ENCODE measurements at places on chromosomes 3 and 15. TPM values are rescaled to one million over a fixed set of nuclear protein-coding genes. Genes with fewer than 3 reads are reported as not detected.

Gene CPNE4
- not detected for total RNA-seq

Gene TADA3
- total RNA-seq, result 73.3 TPM

Gene GATM
- 2.9 TPM for total RNA-seq

Gene SLC41A3
- 32.2 TPM for total RNA-seq

Gene TGM5
- 0.11 TPM for total RNA-seq

Gene PIAS1
- total RNA-seq, result 53.8 TPM

DNA sequence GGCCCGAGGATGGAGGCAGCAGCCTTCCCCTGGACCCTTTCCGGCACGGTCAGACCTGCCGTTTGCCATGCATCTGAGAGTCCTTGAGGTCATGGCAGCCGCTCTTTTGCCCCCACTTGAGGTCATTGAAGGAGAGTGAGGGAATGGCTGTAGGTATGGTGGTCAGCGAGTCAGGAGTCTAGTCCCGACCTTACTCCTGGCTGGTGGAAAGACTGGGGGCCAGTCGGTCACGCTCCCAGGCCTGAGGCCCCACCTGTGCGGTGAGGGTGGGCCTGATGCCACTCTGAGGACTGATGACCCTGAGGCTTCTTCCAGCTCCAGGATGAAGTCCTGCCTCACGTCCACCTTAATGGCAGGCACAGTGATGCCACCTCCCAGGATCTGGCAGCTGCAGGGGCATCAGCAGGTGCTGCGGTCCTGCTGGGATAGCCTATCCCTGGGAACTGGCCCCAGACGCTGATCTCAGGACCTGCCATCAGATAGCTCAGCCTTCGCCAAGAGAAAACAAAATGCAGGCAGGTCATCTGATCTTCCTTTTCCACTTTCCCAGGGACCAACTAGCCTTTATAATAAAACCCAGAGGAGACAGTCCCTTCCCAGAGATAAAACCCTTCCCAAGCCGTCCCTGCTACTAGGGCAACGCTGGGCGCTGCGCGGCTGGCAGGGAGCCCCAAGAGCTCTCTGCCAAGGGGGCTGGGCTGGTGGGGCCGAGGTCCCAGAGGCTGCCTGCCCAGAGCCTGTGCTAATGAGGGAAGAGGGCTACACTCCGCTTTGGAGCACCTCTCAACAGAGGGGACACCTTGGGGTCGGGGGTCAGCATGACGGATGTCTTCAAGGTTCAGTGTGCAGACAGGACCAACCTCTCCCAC, 42.2 kb downstream of the TM2D3 start:
- no peak for DNase-seq

DNA sequence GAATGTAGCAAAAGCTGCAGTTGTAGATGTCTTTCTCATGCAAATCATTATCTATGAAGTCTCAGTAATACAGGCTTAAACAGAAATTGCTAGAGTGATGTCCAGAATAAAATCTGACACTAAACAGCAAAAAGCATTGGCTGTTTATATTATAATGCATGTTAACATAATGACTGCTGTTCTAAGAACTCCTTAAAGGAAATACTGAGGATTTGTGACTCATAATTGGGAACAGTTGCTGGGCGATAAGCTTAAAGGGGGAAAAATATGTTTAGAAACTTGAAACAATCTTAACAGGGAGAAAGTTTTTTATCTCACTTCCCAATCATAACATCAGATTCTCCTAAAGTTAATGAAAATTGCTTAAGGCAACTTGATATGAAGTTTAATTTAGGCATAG, 17.5 kb downstream of the TIPARP start:
- DNase-seq, result no peak

DNA sequence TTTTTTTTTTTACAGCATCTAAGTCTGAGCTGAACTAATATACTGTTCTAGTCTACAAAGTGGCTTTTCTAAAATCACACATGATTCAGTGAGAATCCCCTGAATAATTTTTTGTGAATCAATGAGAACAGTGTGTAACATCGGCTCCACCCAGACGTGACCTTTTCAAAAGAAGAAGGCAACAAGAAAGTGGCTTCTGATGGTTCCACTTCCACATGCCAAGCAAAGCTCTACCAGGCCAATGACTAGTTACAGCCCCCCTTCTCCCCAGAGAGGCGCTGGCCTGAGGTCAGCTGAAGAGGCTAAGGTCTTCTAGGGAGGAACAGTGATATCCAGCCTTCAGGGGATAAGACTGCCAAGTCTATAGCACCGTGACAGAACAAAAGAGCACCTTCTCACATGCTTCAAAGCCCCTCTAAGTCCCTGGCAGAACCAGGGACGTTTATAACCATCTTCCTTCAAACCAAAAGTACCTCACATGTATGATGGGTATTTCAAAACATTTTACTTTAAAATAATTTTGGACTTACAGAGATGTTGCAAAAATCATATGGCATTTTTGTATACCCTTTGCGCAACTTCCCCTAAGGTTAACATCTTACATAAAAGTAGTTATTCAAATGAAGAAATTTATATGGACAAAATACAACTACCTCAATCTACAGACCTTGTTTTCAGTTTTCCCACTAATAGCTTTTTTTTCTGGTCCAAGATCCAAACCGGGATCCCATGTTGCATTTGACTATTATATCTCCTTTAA, 177.9 kb downstream of the OSBPL10 start:
- DNase-seq, result no peak

DNA sequence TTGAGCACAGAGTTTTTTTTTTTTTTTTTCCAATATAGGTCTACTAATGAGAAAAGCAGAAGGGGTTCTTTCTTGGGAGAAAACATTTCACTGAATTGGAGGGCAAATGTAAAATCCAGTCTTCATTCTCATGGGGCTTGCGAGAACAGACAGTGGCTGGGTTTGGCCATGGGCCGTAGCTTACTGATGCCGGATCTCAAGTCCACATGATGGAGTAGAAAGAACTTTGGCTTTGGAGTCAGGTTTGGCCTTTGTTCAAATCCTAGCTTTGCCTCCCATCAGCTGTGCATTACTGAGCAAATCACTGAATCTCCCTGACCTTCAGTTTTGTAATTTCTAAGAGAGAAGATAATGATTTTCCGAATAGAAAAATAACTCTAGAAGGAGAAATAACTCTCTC, 59.7 kb downstream of the LMCD1 start:
- no peak for DNase-seq

- DNase-seq, result no peak
These were observed 11.6 kb upstream of the SSUH2 start for GRCh38 chr3:8656240-8656639.

DNA sequence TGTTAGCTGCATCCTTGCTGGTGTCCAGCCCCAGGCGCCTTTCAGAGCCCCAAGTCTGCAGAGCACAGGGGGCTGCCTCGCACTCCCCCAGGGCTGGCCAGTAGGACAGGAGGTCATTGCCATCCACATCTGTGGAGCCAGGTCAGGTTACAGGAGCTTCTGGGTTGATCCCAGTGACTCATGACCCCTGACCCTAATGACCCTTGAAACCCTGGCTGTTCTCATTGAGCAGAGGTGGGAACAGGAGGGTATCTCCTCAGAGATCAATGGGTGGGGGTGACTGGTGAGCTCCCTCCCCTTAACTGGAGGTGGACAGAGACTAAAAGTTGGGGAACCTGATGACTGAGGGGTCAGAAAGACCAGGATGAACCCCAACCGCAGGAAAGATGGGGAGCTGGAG, 6.1 kb upstream of the SLC26A6 start:
- no peak for DNase-seq

DNA sequence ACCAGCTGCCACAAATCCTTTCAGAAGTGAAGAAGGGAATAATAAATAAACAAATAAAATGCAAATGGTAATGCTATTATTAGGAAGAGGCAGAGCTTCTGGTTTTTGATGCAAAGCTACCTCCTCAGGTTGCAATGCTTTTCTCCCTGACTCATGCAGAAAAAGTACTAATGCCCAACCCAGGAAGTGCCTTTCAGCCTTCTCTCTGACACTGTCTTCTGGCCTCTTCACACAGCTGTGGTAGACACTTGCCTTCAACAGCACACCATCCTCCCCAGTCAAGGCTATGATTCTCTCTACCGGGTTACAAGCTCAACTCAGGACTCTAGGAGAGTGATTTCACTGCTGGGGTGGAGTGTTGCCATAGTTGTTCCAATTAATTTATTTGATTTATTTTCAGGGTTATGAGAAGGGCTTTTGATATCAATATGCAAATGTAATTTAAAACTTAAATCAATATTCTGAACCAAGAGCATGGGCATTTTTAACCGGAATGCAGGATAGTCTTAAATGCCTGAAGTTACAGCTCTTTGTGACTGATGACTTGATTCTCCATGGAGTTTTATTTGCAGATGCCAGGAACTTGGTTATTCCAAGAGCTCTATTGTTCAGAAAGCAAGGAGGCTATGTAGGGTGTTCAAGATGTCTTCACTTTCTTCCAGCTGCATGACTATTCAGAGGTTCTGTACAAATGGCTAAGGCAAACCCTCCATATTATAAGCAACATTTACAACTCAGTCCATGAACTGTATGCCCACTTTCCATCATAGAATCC, 27.1 kb upstream of the GALNT15 start:
- DNase-seq, result no peak

DNA sequence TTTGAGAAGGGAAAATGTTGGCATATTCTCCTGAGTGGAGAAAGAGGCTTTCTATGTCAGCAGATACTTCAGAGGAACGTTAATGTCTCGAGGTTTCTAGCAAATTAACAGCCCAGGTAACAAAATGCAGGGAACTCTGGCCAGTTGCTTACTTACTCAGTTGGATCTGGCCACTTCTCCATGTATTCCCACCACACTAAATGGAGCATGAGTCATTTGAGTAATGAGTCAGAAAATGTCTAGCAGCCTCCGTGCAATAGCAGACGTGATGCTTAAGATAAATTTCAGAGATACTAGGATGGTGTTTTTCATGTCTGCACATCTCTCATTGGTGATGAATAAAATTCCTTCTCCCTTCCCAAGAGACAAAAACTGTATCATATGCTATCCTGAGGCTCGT, 671.5 kb downstream of the FHIT start:
- no peak for DNase-seq

DNA sequence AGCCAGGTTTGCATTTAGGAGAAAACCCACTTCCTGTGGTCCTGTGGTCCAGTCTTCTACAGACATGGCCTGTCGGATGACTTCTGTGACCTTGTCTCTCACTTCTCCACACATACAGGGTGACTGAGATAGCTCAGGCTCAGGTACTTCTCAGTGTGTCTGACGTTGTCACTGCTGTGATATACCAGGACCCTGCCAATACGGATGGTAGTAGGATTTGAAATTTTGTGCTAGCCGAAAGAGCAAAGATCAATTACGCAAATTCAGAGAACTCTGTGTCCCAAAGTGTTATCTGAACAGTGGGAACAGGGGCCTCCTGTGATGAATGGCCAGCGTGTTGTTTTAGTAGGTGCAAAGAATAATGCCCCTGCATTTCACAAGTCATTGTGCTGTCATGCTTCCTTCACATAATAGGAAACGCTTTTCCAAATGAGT, 128.9 kb downstream of the MCTP2 start:
- no peak for DNase-seq

DNA sequence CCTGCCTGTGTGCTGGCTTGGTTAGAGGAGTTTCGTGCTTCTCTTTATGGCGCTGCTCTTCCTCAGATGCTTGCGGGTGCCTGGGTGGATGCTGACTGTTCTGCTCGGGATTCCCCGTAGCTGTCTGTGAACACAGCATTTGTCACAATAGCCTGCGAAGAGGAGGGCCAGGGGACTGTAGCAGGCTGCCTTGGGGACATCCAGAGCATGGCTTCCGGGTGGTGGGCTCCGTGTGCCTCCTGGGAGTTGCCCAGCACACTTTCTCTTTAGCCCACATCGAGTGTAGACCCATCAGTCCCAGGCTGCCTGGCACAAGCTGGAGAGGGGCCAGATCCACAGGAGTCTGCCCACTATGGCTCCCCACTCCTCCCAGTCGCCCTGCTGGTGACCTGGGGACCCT, 22.4 kb downstream of the LRRK1 start:
- DNase-seq, result no peak

DNA sequence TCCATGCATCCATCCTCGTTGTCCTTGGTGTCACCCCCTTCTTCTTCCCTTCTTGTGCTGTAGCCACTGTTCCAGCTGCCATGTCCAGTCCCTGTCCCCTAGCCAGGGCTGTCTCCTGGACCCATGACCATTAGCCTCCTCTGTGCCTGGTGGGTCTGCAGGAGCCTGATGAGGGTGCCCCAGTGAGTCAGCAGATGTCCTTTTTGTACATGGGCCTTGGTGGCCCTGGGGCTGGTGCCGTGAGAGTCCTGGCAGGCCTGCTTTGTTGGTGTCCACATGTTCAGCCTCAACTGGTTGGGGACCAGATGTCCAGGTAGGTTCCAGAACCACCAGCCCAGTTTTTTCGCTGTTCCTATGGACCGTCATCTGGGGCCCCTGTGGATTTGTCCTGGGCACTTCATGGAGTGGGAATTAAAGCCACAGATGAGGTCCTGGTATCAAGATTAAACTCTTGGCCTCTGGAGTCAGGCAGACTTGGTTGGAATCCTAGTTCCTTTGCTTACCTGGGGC, 66.1 kb downstream of the FBLN2 start:
- DNase-seq, result no peak

GRCh38 chr15:74196175-74196574, 6.4 kb downstream of the STRA6 start:
- DNase-seq, result no peak

- DNase-seq, result no peak
These were observed 3.2 kb downstream of the TM4SF19 start for GRCh38 chr3:196334982-196335381.

DNA sequence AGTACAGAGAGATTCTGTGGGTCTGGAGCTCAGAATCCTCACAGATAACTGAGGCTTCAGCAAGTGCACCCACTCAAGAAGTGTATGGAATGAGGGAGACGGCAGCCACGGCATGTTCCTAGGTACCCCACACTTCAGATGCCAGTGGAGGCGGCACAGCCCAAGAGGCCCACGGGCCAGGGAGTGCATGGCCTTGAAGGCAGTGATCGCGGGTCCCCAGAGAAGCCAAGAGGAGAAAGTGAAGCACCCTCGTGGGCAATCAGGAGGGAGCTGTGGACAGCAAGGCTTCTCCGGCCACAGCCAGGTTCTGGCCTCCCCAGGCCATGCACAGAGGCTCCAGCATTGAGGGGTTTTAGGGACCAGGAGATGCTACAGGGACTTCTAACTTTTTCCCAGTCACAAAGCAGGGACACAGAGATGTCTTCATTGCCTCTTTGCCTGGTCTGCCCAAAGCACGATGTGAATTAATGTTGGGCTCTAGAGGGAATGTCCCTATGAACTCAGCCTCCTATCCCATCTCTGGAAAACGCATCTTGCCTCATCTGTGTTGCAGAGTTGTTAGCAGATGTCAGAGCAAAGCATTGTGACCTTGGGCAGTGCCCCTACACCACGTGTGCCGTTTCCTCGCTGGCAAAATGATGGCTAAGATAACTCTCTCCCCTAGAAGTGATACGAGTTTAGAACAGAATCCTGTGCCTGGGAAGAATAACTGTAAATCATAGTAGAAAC, 2.6 kb upstream of the MAP6D1 start:
- DNase-seq, result no peak
